T-helper 1 cell treated with Interleukin-12 subunit alpha and Interleukin-12 subunit beta and Interleukin-4 antibody, amounts not matched to agents 30 ng/mL and 1 ng/mL, for 36 hours (primary cell): ENCODE measurements at places on chromosomes 2 and 18. TPM values are rescaled to one million over a fixed set of nuclear protein-coding genes. Genes with fewer than 3 reads are reported as not detected.

Gene KCNF1
- total RNA-seq, result not detected in 2 replicates

Gene VPS54
- total RNA-seq, result 20.2 and 20.9 TPM in 2 replicates

Gene GMPPA
- total RNA-seq, result 54.0 and 55.0 TPM in 2 replicates

Gene PARD3B
- total RNA-seq, result 0.83 and 0.96 TPM in 2 replicates

Gene C2orf78
- total RNA-seq, result not detected in 2 replicates

Gene GULP1
- total RNA-seq, result not detected in 2 replicates

Gene UGT1A10
- not detected in 2 replicates for total RNA-seq

Gene SLC23A3
- 1.8 and 2.5 TPM in 2 replicates for total RNA-seq

Gene OR6B2
- total RNA-seq, result not detected in 2 replicates

Gene ALPI
- total RNA-seq, result not detected in 2 replicates

Gene NCKAP5
- total RNA-seq, result not detected in 2 replicates

Gene KLHL29
- total RNA-seq, result 2.2 and 2.6 TPM in 2 replicates

Gene IL18RAP
- total RNA-seq, result 40.3 and 43.4 TPM in 2 replicates

Gene FAM237A
- total RNA-seq, result not detected in 2 replicates
